ENCODE measurements at places on chromosomes 5 and 9. TPM values are rescaled to one million over a fixed set of nuclear protein-coding genes. Genes with fewer than 3 reads are reported as not detected.

Gene KIF24
- total RNA-seq, result 2.7 TPM

Gene SHISAL2B
- total RNA-seq, result not detected

Gene TRPM6
- 0.06 TPM for total RNA-seq

Gene UBQLN1
- total RNA-seq, result 90.0 TPM

Gene SUSD1
- 15.2 TPM for total RNA-seq

Gene NIM1K
- total RNA-seq, result 0.74 TPM

DNA sequence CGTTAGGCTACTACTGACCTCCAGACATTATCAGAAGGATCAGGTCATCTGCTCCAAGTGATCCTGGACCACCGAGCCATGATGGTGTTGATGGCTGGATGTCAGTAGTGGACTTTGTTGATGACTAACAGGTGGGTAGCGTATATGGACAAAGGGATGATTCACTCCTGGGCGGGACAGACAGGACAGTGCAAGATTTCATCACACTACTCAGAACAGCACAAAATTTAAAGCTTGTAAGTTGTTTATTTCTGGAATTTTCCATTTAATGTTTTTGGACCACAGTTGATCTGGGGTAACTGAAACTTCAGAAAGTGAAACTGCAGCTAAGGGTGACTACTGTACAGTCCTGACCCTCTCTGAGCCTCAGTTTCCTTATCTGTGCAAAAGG lies 12.7 kb downstream of the PDGFRB start:
- peak; percentile 88 for DNase-seq

DNA sequence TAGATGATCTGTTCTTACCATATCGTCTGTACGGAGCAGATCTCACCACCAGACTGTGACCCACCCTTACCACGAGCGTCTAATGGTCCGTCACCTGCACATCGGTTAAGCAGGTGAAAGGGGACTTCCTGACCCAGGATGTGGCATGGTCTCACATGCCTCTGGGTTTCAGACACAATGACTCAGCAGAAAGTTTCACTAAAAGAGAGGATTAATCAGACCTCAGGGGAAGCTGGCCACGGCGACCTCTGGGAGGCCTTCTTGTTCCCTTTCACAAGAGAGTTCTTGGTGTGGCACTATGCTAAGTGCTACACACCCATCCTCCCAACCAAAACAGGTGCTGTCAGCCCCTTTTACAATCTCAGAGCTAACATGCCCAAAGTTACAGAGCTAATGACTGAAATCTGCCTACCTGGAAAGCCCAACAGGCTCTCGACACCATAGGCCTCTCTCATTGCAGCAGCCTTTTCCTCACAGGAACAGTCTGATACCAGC lies 41.6 kb downstream of the ADAMTS12 start:
- no peak for DNase-seq

GRCh38 chr9:78746010-78746409 lies 449.1 kb downstream of the PSAT1 start:
- DNase-seq, result no peak

- no peak for DNase-seq
Measured at GRCh38 chr9:82993856-82994605, 68.9 kb downstream of the RASEF start.

GRCh38 chr5:66538126-66538525 lies 58.1 kb upstream of the MAST4 start:
- DNase-seq, result no peak

GRCh38 chr5:1325191-1325741 lies 19.6 kb downstream of the CLPTM1L start:
- DNase-seq, result no peak

- DNase-seq, result peak; percentile 41
Measured at GRCh38 chr9:126705767-126706697, 92.3 kb downstream of the LMX1B start.

DNA sequence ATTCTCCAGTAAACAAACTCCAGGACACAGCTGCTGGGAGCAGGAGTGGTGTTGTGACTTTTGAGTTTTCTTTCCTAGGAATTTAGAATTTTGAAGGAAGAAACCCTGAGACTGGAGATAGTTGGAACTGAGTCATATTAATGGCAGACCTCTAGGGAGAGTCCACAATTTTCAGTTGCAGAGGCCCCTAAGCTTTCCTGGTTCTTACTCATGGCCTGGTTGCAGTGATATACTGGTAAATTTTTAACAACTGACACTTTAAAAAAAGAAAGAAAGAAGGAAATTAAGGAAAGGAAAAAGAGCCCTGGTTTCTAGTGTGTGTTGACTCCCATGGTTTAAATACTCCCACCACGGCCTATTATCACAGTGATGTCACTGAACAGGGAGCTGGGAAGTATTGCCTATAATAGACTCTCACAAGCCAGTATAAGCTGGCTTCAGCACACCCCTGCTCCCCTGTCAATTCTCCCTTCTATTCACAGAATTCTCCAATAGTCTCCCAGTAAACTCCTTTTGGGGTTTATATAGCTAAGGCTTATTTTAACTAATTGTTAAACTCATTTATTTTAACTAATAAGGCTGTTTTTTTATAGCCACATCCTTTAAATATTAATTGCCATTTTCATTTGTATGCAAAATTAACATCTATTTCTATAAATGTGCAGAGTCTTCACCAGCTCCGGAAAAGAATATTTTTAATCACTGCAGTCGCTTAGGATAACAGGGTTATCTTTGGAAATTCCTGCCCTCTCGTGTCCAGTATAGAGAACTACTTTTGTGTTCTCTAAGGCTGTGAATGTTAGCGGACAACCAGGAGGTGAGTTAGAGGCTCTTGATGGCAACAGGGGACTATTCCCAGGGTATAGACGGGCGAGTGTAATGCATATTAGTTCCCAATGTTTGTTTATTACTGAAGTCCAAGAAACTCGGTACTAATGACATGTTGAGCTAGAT lies 59.7 kb downstream of the GGTA1 start:
- DNase-seq, result peak; percentile 51
